Activated CD8-positive, alpha-beta T cell treated with anti-CD3 and anti-CD28 coated beads, Interleukin-2, amount 10 ng/mL, durations not matched to agents 7 days and 5 days (primary cell): ENCODE measurements at places on chromosomes 7 and 10. TPM values are rescaled to one million over a fixed set of nuclear protein-coding genes. Genes with fewer than 3 reads are reported as not detected.

CYP3A5 gene
- not detected for total RNA-seq

CRHR2 gene
- total RNA-seq: not detected

DNA sequence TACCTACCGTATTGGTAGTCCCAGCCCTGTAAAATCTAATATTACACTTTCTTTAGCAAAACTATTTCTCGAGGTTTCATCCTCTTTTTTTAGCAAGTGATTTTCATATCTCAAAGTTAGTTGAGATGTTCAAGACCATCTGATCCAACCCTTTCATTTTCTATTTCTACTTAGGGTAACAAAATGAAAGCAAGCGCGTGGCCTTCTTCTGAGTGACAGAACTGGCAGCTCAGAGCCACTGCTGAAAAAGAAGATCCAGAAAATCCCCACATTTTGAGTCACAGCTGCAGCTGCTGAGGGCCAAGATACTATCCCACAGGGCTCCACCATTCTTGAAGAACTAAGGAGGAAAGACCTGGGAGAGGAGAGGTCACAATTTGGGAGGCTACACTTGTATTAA lies 24.8 kb upstream of the ZNF800 start:
- peaks cover 54% of the 10 kb centered on the region for H3K4me1 ChIP-seq
- peaks cover 8% of the 10 kb centered on the region for H3K36me3 ChIP-seq
- peak overlapping the region; percentile 79 for H3K27ac ChIP-seq
- no peaks in the 10 kb centered on the region for H3K27me3 ChIP-seq
- DNase-seq: no peak

- DNase-seq: no peak
- no peaks in the 10 kb centered on the region for H3K27me3 ChIP-seq
- no peak overlapping the region for H3K4me3 ChIP-seq
Measured at GRCh38 chr7:124843336-124843735, 77.7 kb upstream of the GPR37 start.

GRCh38 chr10:119420950-119421875 lies 121.3 kb downstream of the RGS10 start:
- H3K27me3 ChIP-seq: no peaks in the 10 kb centered on the region
- H3K36me3 ChIP-seq: peaks cover 6% of the 10 kb centered on the region
- no peaks in the 10 kb centered on the region for H3K4me1 ChIP-seq
- no peak for DNase-seq
